Stimulated activated CD4-positive, alpha-beta T cell treated with anti-CD3 and anti-CD28 coated beads, Interleukin-2, amount 100 ng/mL, for 4 hours (primary cell): ENCODE measurements at places on chromosomes 16 and 17.
A peak's percentile ranks its signal among the peaks of the same experiment; 100 is the strongest.

DNA sequence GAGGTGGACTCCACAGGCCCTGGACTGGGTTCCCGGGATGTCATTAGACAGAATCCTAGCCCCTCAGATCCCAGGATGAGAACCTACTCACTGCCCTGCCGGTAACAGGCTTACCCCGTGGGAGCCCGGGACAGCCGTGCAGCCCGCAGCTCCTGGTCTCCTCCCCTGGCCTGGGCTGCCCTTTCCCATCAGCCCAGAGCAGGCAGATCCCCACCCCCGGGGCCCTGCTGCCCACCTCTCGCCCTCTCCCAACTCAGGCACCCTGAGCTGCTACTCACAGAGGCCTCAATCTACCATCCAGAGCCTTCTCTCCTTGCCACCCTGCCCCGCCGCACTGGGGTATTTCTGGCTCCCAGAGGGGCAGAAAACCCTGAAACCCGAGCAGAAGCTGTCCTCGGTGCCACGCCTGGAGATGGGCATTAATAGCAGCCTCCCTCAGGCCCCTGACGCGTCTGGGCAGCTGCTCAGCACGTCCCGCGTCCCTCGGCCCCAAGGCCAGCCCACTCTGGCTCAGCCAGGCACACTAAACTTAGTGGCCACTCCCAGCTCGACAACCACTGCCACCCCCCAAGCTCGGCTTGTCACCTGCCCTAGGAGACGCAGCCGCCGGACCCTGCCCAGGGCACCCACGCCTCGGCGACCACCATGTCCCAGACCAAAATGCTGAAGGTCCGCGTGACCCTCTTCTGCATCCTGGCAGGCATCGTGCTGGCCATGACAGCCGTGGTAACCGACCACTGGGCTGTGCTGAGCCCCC, at the start of gene CACNG1:
Gene CACNG1 (plus strand): TSS at position 539 of the 757 bp plus-strand sequence. CDS start 107 bp downstream, at position 646.
- DNase-seq: no peak

GRCh38 chr17:78735832-78736525, 46.1 kb downstream of the CYTH1 start:
- no peak for DNase-seq

- peak; percentile 2 for DNase-seq
These were observed 58.4 kb downstream of the TOM1L2 start for GRCh38 chr17:17913695-17914332.

GRCh38 chr17:16465861-16466338, 26.1 kb downstream of the LRRC75A start:
- DNase-seq: no peak

- DNase-seq: no peak
These were observed 61.2 kb upstream of the ENDOV start for GRCh38 chr17:80353718-80354275.
